ENCODE measurements at places on chromosomes 12 and 14.

- DNase-seq: no peak
Measured at GRCh38 chr14:30607156-30607780, 14.9 kb upstream of the SCFD1 start.

GRCh38 chr14:93011650-93012325 is 88.8 kb downstream of the CHGA start:
- DNase-seq: no peak

DNA sequence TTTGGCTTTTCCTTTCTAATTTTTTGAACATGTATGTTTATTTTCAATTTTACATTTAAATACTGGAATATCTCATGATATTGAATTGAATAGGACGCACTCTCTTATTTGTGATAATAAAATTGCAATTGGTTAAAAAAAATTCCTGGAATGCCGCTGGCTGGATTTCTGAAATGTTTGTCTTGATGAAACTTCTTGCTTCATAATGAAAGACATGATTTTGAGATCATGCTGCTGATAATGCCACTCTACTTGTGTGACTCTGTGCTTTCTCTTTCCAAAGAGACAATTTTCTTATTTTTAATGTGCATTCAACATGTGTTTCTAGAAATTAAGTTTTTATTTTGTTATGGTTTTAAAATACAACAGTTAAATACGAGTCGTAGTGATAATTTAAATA is 465.7 kb upstream of the FAR2 start:
- DNase-seq: no peak

DNA sequence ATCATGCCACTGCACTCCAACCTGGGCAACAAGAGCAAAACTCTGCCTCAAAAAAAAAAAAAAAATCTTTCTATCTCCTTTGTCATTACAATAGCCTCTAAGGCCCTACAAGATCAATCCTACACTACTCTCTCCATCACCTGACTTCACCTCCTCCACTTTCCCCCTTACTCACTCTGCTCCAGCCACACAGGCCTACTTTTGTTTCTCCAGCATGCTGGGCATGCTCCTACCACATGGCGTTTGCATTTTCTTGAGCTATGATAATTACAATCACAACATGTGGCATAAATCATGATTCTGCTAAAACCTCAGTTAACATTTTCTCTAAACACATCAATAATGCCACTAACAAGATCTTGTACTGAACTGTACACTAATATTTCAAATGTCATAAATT is 7.8 kb downstream of the PPP1R13B start:
- no peak for DNase-seq

- DNase-seq: no peak
Measured at GRCh38 chr12:67320614-67321295, 51.6 kb downstream of the CAND1 start.

DNA sequence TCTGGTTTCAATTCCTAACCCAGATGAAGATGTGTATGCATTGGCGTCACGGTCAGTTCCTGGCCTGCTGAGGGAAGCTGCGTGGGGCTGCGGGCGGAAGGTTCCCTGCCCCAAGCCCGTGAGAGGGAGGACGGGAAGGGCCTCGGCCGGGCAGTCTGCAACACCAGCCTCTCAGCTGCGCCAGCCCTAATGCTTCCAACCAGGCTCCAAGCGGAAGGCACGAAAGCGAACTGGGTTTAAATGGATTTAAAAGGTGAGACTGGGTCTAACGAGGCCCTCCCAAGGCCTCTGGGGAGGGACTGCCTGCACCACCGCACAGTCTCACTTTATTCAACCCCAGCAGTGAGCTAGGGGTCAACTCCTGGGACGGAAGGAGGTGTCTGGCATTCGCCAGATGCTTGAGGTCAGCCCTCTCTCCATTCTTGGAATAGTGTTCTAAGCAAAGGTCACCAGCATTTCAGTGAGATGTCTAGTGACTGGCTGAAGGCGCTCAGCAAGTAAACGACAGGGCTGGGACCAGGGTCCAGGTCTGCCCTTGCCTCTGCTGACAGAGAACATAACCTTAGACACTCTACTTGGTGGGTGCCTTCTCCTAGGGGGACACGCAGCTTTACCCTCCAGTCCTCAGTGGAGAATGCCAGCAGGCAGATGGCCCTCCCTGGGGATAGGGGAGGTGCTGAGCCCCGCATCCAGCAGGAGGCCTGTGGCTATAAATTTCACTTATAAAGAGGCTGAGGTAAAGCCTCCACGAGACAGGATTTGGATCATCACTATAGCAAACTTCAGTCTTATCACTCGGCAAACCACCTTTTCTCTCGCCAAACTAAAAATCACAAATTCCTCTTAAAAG is 92.2 kb downstream of the PIWIL1 start:
- no peak for DNase-seq

- no peak for DNase-seq
Measured at GRCh38 chr12:63129927-63130326, 21.1 kb downstream of the AVPR1A start.
